ENCODE measurements at places on chromosomes 2 and 18.

GRCh38 chr2:121059651-121060649 lies 225.1 kb downstream of the TFCP2L1 start:
- DNase-seq, result no peak

- DNase-seq, result no peak
Observed at GRCh38 chr2:230680463-230681170, 32.0 kb upstream of the CAB39 start.

- DNase-seq, result no peak
Observed at GRCh38 chr2:142966284-142966683, 88.8 kb downstream of the KYNU start.

DNA sequence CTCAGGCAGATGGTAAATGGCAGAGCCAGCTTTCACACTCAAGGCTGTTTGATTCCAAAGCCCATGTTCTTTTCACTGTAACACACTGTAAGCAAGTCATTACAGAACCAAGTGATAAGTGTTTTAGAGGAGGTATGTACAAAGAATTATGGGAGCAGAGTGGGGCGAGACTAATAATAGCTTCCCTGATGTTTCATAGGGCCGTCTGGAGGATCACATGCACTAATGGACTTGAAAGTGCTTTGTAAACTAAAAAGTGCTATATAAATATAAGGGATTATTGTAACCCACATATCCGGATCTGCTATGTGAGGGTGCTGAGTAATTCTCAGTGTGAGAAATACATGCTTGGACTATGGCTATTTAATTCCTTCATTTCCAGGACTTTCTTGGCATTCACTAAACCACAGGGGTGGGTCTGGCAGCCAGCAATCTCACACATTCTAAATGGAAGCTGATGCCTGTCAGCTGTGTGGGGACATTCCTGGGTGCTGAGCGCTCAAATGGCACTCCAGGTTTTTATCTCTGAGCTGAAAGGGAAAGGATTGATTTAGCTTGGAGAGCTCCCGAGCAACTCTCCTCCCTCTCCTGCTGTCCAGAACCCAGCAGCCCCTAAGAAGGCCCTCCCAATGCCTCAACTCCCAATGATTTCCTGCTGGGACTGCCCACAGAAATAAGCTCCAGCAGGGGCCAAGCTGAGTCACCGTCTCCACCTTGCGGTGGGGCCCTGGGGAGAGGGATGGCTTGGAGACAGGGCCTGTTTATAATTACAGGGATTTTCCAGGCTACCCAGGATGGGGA lies 222.8 kb downstream of the SOX11 start:
- peak; percentile 28 for DNase-seq

DNA sequence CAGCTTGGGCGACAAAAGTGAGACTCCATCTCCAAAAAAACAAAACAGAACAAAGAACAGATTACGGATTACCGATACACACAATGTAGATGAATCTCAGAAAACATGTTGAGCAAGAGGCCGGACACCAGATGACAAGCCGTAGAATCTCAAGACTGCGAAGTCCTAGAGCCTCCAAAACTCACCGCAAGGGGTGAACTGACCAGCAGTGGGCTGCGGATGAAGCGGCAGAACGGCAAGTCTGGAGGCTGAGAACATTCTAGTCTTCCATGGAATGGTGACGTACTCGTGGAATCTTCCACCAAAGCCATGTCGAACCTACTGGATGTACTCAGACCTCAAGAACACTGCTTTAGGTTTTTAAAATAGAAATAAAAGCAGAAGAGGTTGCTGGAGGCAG lies 198.8 kb downstream of the NDUFA10 start:
- DNase-seq, result no peak

GRCh38 chr2:118668431-118669424 lies 178.7 kb downstream of the EN1 start:
- DNase-seq, result no peak

- DNase-seq, result no peak
Observed at GRCh38 chr2:43105586-43106558, 120.5 kb downstream of the ZFP36L2 start.

DNA sequence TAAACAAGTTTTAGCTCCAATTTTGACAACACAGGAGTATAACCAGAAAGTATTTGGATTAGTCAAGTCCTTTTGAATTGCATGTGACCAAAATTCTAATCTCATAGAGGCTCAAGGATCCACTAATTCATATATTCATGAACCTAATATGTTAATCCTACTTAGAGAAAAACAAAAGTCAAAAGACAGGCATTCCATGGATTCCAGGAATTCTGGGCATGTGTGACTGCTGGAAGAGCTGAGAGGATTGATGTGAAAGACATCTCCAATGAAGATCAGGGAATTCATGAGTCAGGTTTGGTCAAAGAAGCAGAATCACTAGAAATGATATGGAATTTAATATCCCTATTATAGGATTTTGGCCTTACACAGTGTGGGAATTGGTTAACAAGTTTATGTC lies 1494.6 kb upstream of the DDX18 start:
- no peak for DNase-seq

GRCh38 chr2:126669772-126670171 lies 13.8 kb downstream of the GYPC start:
- DNase-seq, result no peak

DNA sequence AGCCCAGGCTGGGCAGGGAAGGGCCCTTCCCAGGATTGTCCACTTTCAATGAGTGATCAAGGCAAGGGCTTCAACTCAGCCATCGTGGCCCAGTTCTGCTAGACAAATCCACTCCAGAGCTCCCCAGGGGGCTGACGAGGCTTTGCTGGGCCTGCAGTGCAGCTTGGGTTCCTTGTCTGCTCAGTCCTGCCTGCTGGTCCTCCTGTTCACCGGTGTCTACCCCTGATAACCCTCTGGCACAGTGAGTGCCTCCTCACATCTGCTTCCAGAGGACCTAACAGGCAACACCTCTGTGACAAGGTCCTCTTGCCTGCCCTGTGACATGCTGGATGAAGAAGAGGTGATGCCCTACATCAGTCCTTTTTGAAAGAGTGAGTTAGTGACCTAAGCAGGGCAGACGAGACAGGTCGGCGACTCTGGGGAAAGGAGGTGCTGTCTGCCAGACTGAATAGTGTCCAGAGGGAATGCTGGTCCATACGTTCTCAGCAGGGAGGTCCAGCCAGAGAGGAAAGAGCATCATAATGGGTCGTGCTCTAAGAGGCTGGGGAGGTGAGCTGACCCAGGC lies 20.9 kb upstream of the KCNF1 start:
- no peak for DNase-seq

DNA sequence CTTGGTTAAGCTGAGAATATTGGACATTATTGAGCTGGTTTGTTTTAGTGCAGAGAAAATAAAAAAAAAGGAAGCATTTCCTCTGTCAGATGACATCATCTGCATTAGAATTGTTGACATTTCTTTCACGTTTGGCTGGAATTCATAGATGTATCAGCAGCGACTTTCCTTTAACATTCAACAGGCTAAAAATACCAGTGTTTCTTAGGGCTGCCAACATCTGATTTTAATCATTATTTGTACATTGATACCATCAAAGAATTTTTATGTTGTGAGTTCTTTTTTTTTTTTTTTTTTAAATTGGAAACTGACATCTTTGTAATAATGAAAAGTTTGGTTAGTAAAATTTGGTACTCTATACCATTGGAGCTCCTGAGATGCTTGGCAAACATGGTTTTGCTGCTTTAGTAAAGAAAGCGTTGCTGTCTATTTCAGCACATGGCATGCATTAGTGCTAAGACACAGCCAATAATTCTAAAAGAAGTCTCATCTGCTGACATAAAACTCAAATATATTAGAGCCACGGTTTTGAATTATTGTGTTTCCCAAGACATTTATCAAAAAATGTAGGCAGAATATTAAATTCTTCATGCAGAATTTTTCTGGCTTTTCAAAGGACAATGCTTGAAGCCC lies 33.6 kb downstream of the GTF2A1L start:
- DNase-seq, result no peak

DNA sequence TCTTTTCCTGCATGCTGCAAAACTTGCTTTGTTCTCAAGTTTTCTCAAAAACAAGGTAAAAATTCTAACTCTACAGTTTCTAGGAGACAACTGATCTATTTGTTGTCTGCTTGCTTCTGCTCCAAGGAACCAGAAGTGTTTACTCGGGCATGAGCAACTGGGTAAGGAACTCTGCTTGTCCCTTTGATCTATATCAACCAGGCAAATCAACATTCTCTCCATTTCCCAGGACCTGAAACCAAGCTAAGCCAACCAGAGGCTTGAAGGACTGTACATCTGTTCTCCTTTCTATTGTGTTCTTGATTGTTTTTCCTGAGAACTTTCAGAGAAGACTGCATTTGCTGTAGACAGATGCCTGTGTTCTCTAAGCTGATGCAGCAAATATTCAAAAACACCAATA lies 335.0 kb upstream of the KCNH7 start:
- DNase-seq, result no peak

- DNase-seq, result no peak
Observed at GRCh38 chr2:120005834-120006521, 6.9 kb upstream of the EPB41L5 start.

GRCh38 chr2:28821295-28821958 lies 10.8 kb downstream of the SPDYA start:
- DNase-seq, result peak; percentile 53

DNA sequence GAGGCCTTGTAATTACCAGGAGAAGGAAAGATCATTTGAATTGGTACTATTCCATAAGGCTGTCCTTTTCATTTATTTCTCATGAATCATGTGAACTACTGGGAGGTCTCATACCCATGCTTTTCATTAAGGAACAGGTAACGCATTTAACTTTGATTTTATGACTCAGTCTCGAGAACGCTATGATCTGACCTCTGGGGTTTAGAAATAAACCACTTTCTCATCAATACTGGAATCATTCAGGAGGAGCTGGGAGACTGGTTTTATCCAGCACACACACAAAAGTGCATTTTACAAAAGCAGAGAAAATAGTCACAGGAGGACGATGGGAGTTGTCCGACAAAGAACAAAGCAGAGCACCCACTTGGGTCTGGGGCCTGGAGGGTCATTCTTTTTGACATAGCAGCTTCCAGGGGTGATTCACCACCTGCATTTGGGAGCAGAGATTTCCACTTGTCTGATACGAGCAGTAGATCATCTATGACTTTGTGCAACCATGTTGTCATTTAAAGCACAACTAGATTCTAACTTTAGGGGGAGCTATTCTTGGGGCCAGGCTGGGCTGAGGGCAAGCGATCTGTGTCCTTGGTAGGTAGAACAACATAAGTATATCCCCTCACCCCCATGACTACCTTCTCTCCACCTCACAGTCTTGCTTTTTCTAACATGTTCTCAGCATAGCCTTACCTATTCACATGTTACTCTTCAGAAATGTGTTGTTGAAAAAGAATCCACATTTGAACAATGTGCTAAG lies 95.9 kb upstream of the SCG2 start:
- DNase-seq, result no peak

DNA sequence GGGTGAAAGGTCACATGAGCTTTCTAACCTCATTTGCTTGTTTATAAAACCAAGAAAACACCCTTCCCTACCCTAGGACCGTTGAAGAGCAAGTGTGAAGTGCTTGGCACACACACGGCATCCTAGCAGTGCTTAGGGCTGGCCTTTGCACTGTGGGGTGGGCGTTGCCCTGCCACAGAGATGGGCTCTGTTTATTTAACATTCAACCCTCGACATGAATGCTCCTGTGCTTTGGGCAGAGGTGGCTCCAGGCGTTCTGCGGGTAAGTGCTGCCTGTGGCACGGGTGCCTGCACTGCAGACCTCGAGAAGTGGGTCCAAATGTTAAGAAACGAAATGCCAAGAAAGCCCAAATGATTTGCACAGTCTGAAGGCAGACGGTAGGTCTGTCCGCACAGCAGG lies 170.1 kb downstream of the FHOD3 start:
- DNase-seq, result no peak

DNA sequence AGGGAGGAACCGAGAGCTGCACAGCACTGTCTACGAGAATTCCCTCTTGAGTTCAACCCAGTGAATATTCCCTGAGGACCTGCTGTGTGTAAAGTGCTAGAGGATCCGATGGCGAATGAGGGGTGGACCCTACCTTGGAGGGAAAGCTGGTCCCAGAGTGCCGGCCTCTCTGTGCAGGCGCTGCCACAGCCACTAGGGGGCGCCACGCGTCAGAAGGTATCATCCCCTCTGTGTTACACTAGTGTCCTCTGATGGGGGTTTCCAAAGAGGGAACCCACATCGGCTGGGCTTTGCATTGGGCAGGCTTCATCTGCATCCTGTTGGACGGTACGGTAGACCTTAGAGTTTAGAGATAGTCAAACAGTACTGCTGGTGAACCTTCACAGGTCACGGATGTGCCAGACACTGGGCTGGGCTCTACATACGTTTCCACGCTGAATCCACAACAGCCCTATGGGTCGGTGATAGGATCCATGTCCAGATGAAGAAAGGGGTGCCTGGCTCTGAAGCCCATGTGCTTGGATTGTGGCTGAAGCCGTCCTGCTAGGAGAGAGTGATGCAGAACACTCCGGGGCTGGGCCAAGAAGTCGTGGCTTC lies 39.0 kb downstream of the COA5 start:
- DNase-seq, result no peak

DNA sequence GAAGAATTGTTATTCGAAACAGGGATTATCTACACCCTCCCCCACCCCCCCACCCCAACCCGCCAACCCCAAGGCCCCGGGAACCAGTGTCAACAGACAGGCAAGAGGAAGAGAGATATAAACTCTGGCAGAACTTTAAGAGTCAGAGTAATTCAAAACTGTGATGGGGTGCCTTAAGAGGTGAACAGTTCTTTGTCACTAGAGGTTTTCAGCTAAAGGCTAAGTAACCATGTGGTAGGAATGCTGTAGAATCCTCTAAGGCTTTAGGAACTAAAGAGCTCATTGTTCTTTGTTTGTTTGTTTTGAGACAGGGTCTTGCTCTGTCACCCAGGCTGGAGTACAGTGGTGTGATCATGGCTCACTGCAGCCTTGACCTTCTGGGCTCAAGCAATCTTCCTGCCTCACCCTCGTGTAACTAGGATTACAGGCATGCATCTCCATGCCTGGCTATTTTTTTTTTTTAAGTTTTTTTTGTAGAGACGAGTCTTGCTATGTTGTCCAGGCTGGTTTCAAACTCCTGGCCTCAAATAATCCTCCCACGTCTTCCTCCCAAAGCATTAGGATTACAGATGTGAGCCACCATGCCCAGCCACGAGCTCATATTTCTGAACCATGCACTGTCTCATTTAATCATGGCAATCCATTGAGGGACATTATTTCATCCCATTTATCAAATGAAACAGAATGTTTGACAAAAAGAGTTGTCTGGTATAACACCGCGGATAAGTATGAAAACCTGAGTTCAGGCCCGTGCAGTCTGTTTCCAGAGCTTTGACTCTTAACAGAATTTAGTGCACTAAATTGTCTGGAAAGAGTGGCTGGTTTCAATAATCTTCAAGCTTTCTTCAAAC lies 20.8 kb upstream of the TMEM17 start:
- DNase-seq, result no peak

- peak; percentile 6 for DNase-seq
Observed at GRCh38 chr2:121974897-121975661, 219.6 kb downstream of the TSN start.

Data from NCI-H187 (cell line).